Activated T-helper 1 cell treated with anti-CD3 and anti-CD28 coated beads, Interleukin-2, amount 50 U/mL, for 16 hours (primary cell): ENCODE measurements at places on chromosomes 16 and 17.

GRCh38 chr17:8125947-8126490 lies 2.1 kb upstream of the HES7 start:
- DNase-seq, result no peak

DNA sequence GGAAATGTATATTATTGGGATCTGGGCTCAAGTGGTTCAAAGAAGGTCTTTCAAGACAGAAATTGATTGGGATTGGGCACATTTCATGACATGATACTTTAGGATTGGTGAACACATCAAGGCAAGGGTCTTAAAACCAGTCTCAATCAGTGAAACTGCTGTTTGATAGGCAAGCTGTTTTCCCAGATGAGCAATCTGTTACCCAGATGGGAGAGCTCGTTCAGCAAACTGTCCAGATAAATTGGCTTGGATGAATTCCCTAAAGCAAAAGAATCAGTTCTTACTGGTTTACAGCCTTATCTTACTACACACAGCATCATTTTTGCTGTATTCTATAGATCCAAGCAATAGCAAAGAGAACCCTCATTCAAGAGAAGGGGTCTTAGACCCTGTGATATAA lies 31.0 kb upstream of the CNEP1R1 start:
- DNase-seq, result no peak

DNA sequence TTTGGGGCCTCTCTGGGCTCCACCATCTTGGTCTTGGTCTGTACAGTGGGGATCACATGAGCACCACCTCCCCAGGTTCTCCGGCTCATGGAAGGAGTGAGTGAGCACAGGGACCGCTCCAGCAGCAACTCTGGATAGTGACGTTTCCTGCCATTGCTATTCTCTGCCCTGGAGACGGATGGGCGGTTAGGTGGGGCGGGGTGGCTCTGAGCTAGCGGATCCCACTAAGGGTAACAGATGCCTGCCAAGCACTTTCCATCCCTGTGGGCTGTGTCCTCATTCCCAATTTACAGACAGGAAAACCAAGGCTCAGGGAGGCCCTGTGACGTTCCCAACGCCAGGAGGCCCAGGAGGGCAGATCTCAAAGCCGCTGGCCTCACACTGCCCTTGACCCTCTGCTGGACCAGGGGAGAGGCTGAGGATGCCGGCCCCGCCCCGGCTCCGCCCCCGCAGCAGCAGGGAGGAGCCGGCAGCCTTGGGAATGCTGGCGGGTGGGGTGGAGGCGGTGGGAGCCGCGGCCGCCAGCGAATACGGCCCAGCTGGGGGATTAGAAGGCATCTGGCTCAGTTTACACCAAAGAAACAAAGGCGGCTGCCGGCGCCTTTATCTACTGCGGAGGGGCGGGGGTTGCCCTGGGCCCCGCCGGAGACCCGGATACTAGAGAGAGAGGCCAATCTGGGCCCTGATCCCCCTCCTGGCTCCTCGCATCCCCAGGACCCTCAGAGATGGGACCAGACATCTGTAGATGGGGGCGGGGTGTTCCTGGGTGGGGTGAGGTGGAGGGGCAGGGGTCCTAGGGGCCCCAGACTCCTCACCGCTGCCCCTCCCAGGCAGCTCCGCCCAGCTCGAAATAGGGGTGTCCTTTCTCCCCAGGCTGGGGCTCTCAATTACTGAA lies 122.3 kb upstream of the CIBAR2 start:
- DNase-seq, result no peak

- DNase-seq, result no peak
Observed at GRCh38 chr16:79469999-79470398, 130.5 kb downstream of the MAF start.

DNA sequence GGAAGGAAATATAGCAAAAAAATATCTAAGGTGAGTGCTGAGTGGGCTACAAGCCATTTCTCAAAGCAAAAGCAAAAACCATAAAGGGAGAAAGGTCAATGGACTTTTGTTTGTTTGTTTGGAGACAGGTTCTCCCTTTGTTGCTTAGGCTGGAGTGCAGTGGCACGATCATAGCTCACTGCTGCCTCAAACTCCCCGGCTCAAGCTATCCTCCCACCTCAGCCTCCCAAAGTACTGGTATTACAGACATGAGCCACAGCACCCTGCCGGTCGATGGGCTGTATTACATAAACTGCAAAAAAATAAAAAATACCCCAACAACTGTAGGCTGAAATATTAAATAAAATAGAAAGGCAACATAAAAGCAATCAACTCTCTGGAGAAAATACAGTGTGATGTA lies 3.5 kb upstream of the RBBP6 start:
- no peak for DNase-seq

DNA sequence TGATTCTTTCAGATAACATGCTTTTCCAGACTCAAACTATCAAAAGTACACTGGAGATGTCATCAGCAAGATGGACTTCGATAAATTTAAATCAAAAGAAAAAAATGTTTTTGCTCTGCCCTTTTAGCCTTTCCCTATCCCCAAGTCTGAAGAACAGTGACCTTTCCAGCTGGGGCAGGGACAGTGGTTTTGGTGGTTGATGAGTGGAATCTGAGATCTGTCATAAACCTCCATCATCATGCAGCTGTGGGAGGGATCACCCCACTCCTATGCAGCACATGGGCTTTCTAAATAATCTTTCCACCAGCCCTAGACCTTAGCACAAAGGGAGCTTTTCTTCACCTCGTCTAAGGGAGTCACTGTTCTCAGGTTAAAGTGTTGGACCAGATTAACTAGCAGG lies 869.5 kb upstream of the SOX9 start:
- DNase-seq, result no peak

DNA sequence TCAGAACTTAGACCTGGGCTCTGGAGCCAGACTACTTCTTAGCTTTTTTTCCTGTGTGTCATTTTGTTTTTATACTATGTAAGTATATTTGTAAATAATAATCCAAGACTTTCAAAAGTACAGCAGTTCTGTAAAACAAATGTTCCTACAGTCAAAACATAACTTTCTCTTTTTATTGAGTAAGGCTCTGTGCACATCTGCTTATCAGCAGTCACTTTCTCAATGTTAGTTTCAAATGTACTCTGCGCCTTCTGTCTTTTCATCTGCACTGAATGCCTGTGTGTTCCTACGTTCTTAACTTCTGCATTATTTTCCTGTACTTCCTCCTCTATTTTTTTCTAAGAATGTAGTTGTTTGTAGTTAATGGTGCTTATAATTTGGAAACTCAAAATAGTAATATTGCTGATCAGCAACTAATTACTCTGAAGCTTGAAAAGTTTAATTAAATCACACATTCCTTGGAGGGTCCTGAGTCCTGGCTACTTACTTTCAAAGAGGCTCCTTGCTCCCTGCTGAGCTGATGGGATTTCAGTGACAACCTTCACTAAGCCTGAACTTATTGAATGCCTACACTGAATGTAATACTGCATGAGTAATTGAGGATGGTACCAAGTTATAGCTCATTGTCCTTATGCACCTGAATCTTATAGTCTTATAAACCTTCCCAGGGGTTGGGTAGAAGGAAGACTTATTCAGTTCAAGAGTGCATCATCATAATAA lies 329.9 kb downstream of the KCNJ2 start:
- DNase-seq, result no peak

DNA sequence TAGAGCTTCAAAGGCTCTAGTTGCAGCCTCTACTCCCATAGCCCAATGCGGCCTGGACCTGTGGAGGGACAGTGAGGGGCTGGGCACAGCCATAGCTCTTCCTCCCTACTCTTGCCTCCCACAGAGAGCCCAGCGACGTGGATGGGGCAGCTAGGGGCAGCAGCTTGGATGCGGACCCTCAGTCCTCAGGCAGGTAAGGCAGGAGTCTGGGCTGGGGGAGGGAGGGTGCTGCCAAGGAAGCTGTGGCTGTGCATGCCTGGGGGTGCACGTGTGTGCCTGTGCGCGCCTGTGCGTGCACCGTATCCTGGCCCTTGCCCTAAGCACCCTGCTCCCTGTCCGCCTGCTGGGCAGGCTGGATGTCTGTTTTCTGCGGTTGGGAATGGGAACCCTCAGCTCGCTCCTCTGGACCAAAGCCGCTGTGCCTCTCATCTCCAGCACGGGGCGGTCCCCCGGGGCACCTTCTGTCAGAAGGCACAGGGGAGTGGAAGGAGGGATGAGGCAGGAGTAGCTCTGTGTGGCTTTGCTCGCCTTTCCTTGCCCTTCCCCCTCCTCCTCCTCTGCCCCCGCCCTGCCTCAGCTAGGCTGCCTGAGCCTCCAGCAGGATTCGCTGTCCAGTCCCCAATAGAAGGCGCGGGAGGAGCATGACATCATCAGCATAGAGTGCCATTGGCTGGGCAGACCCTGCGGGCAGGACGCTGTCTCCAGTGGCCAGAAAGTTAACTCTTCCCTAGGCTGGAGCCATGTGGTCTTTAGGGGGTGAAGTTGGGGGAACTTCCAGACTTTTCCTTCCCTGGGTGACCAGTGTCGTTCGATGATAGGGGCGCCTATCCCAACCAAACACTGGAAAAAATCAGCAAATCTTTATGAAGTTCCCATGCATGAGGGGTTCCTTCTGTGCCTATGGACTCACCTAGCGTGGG lies 797 bp downstream of the PRCD start:
- DNase-seq, result no peak

- DNase-seq, result no peak
Observed at GRCh38 chr17:6548578-6549330, 7.6 kb downstream of the PITPNM3 start.

- DNase-seq, result no peak
Observed at GRCh38 chr17:77613627-77614026, 344.9 kb upstream of the TNRC6C start.

- DNase-seq, result no peak
Observed at GRCh38 chr17:83079766-83080578, 563 bp downstream of the METRNL start.

- no peak for DNase-seq
Observed at GRCh38 chr17:9788601-9789000, 2.8 kb downstream of the DHRS7C start.

GRCh38 chr17:83156408-83156807 lies 77.0 kb downstream of the METRNL start:
- DNase-seq, result no peak

DNA sequence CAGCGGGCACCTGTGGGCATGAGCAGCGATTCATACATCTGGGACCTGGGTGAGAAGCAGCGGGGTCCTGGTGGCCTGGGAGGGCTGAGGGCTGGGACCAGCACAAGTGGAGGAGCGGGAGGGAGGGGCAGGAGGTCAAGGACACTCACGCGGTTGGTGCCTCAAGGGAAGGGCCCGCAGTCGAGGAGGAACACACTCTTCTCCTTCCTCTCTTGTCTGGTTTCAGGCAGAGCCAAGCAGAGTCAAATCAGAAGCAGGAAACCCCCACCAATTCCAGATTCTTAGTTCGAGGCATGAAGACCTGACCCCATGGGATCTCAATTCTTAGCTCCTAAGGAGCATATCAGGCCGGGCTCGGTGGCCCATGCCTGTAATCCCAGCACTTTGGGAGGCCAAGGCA lies 15.7 kb downstream of the DNAI2 start:
- no peak for DNase-seq

DNA sequence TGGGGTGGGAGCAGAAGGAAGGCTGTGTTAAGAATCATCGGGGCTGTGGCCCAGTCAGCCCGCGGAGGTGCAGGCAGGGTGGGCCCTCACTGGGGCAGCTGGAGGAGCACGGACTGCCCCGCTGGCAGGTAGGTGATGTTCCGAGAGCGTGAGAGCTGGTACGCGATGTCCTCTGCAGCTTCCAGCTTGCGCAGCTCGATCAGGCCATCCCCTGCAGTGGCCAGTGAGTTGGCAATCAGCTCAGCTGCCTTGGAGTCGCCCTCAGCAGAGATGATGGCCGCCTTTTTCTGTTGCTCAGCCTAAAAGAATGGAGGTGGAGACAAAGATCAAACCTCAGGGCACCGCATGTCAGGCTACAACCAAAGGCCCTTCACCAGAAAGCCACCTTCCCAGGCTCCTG lies 9.8 kb downstream of the PHB1 start:
- DNase-seq, result no peak

- DNase-seq, result no peak
Observed at GRCh38 chr16:14051103-14051729, 19.9 kb upstream of the MRTFB start.

GRCh38 chr17:21283482-21284318 lies 811 bp upstream of the MAP2K3 start:
- no peak for DNase-seq

GRCh38 chr17:2181897-2182448 lies 121.6 kb downstream of the SMG6 start:
- no peak for DNase-seq

GRCh38 chr17:7580604-7581575 lies 1.5 kb downstream of the CD68 start:
- DNase-seq, result no peak

GRCh38 chr17:55346658-55347057 lies 75.0 kb downstream of the MMD start:
- DNase-seq, result no peak

DNA sequence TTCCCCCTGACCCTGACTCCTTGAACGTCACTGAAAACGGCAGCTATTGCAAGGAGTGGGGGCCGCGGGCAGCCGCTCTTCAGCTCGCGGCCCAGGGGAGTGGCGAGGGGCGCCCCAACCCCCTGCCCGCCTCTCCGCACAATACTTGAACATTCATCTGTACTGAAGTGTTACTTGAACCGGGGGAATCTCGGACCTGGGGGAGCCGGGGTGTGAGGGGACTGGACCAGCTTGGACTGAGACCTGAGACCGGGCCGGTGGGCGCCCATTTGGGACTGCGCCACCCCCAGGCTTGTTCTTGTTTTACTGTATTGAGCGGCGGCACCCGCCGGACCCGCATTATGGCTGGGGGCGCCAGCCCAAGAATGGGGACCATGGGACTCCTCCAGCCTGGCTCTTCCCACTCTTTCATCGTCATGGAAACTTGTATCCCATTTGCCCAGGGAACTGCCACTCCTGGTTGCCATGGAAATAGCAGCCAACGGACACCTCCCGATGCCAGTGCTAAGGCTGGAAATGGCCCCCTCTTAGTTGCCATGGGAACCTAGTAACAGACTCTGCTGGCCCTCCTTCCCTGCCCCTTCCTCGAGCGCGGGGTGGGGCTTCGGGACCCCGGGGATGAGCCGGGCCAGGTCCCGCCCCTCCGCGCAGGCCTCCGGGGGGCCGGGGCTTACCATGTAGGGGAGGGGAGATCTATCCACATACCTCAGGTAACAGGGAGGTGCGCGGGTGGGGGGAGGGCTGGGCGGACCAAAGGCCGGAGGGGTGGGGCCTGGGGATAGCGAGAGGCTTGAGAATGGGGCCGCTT lies 805 bp upstream of the ORAI3 start:
- DNase-seq, result no peak

- no peak for DNase-seq
Observed at GRCh38 chr16:69243479-69243878, 56.5 kb downstream of the SNTB2 start.

DNA sequence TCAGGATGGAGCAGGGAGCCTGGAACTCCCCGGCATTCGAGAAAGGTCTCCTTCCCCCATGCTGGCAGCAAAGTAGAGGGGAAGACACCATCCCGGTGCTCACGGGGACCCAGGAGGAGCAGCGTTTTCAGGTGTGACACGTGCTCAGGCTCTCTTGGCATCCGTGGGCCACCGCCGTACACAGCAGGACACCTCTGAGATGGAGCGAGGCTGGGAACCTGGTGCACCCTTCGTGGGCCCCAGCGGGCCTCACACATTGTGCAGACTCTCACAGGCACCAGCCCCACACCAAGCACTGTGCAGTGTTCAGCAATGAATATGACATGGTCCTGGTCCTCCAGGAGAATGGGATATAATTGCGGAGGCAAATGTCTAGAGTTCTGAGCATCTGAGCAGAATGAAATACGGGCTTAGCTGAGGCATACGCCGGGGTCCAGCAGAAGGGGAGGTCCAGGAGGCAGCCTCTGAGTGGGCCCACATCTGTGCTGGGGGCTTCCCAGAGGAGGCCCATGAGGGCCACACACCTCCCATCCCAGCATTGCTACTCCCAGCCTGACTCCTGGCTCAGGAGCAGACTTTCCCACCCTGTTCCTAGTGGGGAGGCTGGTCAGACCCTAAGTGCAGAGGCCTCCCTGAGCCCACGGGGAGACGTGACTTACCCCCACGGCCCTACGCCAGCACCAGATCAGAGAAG lies 72.6 kb downstream of the ABR start:
- DNase-seq, result no peak
